ENCODE measurements at places on chromosomes 5 and 9.

- no peak for DNase-seq
Observed at GRCh38 chr5:19917588-19918122, 70.3 kb downstream of the CDH18 start.

DNA sequence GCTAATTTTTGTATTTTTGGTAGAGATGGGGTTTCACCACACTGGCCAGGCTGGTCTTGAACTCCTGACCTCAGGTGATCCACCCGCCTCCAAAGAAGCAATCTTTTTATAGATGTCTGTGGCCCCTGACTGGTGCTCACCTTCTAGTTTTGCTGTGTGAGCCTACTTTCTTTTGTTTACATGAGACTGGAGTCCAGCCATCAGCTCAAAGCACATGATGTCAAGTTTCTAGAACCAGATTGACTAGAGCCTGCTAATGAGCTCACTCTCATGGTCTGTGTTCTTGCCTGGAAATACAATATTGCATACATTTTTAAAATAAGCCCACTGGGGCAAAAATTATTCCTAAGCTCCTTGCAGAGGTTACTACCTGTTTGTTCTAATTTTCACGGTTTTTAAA is 102.9 kb upstream of the PIK3R1 start:
- no peak for DNase-seq

- DNase-seq: no peak
Observed at GRCh38 chr5:1002836-1003235, 5.8 kb upstream of the NKD2 start.

GRCh38 chr9:133528001-133528875 is 3.5 kb upstream of the MYMK start:
- no peak for DNase-seq

- DNase-seq: no peak
Observed at GRCh38 chr9:34995670-34996060, 6.1 kb downstream of the DNAJB5 start.

- no peak for DNase-seq
Observed at GRCh38 chr5:179427032-179427675, 81.9 kb upstream of the ADAMTS2 start.

DNA sequence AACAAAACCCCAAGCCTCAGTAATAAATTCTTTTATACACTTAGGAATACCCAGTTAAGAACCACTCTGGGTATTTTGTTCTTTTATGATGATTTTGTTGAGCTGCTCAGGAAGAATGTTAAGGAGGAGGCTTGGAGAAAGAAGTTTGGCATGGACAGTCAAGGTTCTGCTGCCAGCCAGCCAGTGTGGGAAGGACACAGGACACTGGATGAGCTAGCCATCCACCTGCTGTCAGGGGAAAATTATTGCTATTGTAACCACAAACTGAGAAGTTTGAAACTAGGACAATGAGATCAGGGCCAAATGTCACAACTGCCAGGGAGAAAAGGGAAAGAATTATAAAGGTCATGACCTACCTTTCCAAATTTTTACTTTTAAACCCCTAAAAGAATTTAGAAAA is 25.9 kb upstream of the ADAMTSL1 start:
- DNase-seq: no peak

- DNase-seq: peak; percentile 47
Observed at GRCh38 chr5:58871648-58872242, 288.9 kb downstream of the RAB3C start.

DNA sequence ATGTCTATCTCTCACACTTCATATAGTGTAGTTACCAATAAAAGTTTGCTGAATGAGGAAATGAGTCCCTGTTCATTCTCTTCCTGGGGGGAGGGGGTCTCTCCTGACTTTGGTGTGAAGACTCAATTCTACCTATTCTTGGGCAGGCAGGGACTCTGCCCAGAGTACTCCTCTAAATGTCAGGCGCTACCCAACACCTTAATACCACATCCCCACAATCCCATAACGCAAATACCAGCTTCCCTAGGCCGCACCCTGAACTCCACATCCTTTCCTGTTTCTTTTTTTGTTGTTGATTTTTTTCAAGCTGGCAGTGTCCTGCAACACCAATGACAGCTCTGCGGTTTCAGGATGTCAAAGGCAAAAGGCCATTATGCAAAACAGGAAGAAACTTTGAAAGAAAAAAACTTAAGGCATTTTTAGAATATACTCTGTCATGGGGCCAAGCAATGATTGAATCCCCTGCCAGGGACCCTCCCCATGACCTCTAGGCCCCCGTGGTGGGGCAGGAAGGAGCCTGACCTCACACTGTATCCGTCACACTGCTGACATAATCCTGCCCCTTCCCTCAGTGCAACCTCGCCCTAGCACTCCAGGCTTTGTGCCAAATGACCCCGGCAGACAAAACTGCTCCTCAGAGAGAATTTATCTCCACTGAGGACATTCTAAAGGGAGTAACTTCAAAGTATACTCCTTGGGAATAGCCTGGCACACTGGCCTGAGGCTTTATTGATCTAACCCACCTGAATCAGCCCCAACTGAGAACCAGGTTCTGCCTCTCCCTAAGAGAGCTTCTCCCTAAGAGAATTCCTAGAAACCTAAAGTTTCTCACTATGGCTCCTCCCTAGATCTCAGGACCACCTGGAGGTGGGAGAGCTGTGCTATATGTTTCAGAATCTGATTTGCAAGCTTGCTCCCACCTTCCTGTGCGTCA is 8.0 kb downstream of the B4GALT1 start:
- no peak for DNase-seq

DNA sequence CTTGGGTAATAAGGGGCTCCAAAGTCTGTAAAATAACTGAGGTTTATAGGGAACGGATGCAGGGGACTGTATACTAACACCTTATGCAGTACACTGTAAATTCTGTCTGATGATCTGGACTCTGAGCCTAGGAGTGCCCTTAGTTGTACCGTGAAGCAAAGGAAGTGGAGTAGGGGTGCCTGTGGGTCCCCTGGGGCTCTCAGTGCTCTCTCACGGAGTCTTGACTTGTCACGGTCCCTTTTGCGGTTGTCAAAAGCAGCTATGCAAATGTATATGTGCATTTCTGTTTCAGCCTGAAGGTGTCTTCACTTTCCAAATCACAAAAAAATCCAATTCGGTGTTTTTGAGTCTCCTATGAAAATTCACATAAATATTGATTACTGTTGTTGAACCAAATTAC is 17.8 kb downstream of the DMRT1 start:
- DNase-seq: no peak

- DNase-seq: peak; percentile 86
Observed at GRCh38 chr9:93003552-93004407, 54.7 kb upstream of the SUSD3 start.

- DNase-seq: peak; percentile 25
Observed at GRCh38 chr9:34989946-34990635, 546 bp downstream of the DNAJB5 start.

DNA sequence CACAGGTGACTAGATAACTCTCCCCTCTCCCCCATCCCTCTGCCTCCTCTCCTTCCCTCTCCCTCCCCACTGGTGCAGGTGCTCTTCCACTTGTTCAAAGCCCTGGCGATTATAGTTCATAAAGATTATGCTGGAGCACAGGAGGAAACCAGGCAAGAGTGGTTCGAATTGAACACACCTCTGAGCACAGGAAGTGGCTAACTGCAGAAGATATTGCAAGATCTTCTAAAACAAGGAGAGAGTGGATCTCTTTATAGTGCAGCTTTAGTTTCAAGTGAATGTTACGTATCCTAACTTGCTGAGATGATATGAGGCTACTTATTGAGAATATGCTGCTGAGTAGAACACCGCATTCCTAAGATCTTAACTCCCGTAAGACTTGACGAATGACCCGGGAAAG is 178.4 kb downstream of the GOLPH3 start:
- no peak for DNase-seq

- no peak for DNase-seq
Observed at GRCh38 chr5:135030123-135030955, 3.7 kb downstream of the PITX1 start.

DNA sequence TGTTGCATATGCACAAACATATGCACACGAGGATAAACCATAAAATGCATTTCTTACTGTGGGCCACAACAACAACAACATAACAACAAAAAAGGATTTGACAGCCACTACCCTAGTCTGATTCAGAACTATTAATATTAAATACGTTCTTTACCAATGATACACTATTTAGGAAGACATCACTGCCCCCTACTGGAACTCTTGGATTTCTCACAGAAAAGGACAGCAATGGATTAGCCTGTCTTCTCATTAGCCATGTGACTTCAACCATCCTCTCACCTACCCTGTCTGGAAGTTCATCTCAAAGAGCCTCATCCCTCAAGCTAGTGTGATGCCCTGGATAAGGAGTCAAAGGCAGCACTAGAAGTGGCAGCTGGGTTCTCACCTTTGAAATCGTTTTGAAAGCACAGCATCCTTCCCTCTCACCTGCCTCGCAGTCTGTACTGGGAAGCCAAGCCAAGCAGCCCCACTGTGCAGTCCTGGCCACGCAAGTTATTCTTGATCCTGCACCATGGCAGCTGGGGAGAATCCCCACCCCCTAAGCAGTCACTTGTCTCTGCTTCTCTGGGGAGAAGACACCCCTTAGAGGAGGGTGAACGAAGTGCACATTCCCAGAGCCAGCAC is 64.6 kb downstream of the SH3TC2 start:
- DNase-seq: peak; percentile 33

GRCh38 chr9:1207686-1208085 is 157.5 kb downstream of the DMRT2 start:
- peak; percentile 37 for DNase-seq

DNA sequence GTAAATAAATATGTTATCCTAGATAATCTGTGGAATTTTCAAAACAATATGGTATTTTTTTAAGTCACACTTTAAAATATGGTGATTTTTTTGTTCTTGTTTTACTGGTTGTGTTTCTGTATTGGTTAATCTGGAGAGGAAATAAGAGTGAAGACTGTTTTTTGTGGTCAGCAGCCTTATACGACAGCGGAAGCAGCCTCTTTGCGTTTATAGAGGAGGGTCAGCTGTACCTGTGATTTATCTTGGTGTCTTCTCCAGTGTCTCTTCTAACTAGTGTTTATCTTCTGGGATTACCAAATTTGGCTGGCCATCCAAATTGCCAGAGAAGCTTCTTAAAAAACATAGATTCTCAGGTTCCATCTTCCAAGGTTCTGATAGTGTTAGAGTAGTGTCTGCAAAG is 58.7 kb downstream of the ICE1 start:
- DNase-seq: no peak

DNA sequence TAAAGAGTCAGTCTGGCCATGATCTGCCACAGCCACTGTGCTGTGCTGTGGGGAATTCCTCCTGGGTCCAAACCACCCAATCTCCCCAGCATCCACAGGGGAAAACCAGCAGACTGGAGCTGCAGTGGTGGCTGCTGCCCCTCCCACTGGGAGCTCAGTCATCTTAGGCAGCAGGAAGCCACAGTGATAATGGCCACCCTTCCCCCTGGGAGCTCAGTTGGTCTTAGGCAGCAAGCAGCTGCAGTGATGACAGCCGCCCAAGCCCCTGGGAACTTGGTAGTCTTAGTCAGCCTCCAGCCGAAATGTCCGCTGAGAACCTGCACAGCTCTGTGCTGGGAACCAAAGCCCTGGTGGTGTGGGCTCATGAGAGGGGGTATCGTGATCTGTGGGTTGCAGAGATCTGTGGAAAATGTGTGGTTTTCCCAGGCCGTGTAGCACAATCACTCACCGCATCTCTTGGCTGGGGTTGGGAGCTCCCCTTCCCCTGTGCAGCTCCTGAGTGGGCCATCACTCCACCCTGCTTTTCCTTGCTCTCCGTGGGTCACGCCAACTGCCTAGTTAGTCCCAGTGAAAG is 38.4 kb upstream of the SMIM15 start:
- DNase-seq: no peak

DNA sequence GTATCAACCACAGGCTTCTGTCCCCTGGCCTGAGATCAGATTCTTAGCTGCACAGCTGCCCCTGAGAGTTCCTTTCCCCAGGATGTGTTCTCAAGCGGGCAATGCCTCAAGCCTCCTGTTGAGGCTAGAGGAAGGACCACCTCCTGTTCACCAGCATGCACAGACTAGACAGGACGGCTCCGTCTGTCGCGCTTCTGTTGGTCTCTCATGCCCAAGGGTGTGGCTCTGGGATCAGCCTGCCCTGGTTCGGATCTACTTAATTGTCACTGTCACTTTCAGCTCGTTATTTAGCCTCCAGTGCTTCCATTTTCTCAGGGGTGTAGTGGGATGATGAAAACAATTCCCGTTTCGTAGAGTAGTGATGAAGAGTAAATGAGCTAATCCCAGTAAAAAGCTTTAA is 103.1 kb downstream of the KCNIP1 start:
- no peak for DNase-seq

- peak; percentile 34 for DNase-seq
Observed at GRCh38 chr9:27548055-27548741, 18.6 kb upstream of the MOB3B start.

DNA sequence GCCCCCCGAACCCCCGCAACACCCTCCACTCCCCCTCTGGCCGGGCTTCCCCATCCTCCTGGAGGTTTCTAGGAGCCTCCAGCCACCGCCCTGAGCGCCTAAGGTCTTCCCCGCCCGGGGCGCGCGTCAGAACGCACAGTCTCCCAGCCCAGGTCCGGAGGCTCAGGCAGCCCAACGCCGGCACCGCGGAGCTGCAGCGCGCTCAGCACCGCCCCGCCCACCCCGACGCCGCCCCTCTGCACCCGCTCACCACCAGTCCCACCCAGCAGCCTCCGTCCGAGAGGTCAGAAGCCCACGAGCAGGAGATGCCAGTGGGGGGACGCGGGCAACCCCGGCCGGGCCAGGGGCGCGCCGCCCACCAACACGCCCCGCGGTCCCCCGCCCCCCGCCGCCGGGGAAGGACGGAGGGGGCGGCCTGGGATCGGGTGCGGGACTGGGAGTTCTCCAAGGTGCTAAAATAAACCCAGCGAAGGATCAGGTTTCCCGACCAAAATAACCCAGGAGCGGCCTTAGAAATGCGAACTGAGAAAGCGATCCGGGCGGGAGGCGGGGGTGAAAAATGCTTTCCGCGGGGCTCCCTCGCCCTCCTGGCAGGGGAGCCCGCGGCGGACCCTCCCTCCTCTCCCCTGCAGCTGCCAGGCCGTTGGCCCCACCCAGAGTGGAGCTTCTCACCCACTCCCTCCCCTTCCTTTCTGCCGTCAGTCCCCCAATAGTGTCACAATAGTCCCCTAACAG is 6.5 kb upstream of the FAM78A start:
- DNase-seq: no peak

DNA sequence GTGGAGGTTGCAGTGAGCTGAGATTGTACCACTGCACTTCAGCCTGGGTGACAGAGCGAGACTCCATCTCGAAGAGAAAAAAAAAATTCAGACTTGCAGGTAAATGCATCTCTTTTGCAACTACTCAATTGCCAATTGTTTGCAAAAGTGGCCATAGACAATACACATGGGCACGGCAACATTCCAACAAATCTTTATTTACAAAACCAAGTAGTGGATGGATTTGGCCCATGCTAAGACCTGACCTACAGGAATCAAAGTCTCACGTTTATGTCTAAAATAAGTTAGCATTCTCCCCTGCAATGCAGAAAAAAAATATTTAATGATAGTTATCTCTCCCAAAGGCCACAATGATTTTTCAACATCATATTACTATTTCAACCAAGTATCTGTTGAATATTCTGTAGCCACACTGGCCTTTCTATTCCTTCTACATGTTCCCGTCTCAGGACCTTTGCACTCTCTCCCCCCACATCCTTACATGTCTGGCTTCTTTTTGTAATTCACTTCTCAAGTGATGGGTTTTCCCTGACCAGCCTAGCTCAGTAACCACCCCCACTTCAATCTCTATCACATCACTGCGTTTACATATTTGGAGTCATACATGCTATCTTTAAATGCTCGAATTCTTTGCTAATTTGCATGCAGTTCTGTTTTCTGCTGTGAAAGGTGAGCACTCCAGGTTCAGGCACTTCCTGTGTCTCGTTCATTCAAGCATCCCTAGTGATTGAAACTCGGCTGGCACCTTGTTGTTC is 54.2 kb downstream of the FNBP1 start:
- no peak for DNase-seq

- no peak for DNase-seq
Observed at GRCh38 chr5:1465117-1465516, 19.9 kb upstream of the SLC6A3 start.

All from RKO (cell line).